CD8-positive, alpha-beta memory T cell (primary cell): ENCODE measurements at places on chromosomes 2 and 18. TPM values are rescaled to one million over a fixed set of nuclear protein-coding genes. Genes with fewer than 3 reads are reported as not detected.
A peak's percentile ranks its signal among the peaks of the same experiment; 100 is the strongest.

DNA sequence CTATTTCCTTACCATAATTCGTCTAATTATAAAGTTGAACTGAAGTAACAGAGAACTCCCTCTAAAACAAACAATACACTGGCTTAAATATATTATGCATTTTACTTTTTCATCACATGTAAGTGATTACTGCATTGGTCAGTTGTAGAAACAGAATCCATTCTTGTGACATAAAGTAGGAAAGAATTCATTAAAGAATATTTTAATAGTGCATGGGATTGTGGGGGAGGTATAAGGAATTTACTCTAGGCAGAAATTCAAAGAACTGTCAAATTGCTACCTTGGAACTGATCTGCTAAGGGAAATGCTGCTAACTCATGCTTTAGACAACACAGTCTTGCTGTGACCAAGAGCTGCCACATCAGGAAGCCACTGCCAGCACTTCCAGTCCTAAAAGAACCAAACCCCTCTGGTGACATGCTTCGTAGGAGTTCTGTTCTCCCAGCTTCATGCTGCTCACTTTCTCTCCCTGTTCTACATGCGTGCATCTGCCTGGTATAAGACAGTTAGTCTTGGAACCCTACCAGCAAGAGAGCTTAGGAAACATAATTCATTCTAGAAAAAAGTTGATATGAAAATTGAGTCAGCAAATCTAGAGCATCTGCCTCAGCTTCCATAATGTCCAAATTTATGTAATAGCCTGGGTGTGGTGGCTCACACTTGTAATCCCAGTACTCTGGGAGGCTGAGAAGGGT is 1137.6 kb upstream of the NXPH2 start:
- no peak for DNase-seq

DNA sequence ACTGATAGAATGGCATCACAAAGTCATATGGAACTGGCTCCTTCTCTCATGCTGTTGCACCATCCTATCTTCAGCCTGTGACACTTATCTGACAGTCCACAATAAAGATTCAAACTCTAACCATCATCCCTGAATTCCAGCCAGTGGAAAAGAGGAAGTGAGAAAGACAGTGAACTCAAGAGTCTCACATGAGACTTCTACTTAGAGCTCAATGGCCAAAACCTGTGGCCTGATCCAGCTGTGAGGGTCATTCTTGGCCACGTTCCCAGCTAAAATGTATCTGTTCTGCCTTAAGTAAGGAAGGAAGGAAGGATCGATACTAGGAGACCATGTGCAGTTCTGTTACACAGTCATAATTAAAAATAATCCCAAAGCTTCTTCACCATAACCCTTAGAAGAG is 73.6 kb downstream of the RND3 start:
- no peak for DNase-seq

- DNase-seq, result no peak
Measured at GRCh38 chr2:47237375-47238334, 82.5 kb upstream of the STPG4 start.

CNDP1 gene
- total RNA-seq, result not detected

DNA sequence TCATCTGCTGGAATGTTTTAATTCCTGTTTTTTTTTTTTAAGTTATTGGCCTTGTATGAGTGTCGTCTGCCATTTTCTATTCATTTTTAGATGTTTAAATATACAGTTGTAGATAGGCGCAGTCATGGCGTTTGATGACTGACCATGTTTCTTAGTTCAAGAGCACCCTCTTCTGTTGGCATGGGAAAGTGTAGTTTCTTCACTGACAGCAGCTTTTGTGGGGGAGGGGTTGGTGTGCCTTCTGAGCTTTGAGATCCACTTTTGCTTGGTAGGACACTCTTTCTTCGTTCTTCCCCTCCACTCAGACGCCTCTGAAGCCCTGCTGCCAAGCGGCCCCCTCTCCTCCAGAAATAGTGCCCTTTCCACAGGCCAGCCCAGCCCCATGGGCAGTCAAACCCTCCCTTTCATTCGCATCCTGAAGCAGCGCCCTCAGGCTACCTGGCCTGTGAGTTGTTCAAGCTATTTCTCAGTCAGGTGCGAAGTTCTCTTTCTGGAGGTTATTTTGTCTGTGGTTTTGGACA is 492.0 kb downstream of the TNS1 start:
- DNase-seq, result no peak

DNA sequence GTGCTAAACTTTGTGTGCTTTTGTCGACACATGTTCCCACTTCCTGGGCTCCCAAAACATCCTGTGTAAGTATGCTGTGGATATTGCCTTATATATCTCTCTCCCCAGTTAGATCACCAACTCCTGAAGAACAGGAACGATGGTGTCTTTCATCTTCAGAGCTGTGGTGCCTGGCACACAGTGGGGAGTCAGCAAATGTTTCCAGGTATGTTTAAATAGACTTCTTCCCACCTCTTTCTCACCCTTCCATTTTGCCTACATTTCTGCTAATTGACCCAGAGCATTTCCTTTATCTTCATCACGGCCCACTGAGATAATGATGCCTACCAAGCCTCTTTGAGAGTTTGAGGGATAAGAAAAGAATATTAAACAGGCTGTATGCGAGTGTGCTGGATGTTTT is 60.7 kb downstream of the RND3 start:
- no peak for DNase-seq

REG1B gene
- total RNA-seq, result not detected

HMSD gene
- 11.4 TPM for total RNA-seq

- no peak for DNase-seq
Measured at GRCh38 chr2:97819754-97820153, 106.4 kb downstream of the ZAP70 start.

GRCh38 chr2:240794178-240794721 is 25.8 kb downstream of the KIF1A start:
- no peak for DNase-seq

DNA sequence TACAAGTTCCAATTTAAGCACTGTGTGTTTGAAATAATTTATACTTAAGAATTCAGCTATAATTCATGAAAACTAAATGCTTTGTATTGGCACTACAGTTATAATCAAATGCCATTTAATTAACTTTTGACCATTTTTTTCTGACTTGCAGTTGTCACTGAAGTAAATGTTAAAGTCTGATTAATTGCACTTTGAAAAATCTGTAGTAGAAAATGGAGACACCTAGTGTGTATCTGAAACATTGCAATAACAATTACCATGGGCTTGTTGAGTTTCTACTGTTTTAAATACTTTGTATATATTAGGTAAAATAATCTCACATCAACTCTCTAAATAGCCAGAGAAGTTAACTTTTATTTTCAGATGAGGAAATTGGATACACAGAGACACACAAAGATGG is 458.6 kb upstream of the FSIP2 start:
- DNase-seq, result no peak

GRCh38 chr2:237509151-237509550 is 22.1 kb downstream of the MLPH start:
- no peak for DNase-seq

DNA sequence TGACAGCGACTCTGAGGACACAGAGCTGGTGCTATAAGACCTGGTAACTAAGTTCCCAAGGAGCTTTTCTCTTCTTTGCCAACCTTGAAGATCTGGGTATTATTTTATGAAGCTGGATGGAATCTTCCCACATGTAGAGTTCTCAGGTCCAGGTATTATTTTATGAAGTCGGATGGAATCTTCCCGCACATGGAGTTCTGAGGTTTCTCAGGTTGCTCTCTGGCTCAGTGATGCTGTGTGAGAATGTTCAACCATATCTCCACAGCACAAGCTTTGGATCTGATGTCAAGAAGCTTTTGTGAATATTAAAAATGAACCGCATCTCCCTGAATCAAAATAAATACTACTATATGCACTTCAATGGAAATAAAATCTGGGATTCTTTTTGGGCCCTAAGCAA is at the start of gene SMIM21:
TSS of gene SMIM21 (minus strand) at position 101 of the 400 bp plus-strand sequence. CDS start 140 bp downstream, outside the sequence.
- no peak for DNase-seq

GRCh38 chr2:203730076-203730729 is 23.8 kb downstream of the CD28 start:
- no peak for DNase-seq

GRCh38 chr2:118994172-118994700 is 52.2 kb downstream of the MARCO start:
- no peak for DNase-seq

DNA sequence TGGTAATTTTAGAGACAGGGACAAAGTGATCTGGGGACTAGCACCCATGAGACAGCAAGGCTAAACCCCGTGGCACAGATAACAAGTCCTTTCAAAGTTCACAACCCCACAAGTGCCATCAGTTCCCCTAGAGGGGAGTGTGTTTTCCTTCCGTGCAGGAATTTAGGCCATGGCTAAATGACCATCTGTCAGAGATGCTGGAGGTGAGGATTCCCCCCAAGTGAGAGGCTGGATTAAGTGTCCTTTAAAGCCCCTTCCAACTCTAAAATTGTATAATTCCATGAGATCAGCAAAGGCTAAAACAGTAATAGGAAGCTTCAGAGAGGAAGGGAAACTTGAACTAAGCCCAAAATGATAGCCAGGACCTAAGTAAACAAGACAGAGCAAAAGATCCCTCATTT is 8.7 kb downstream of the FEZ2 start:
- DNase-seq, result no peak

GRCh38 chr18:55234366-55235093 is 275.3 kb upstream of the CCDC68 start:
- DNase-seq, result peak; percentile 6

- DNase-seq, result no peak
Measured at GRCh38 chr18:55228191-55228590, 268.9 kb upstream of the CCDC68 start.

GRCh38 chr2:149040451-149040850 is 2.0 kb downstream of the LYPD6B start:
- peak; percentile 14 for DNase-seq

- DNase-seq, result no peak
Measured at GRCh38 chr2:85924522-85924921, 35.7 kb upstream of the ST3GAL5 start.

GRCh38 chr2:68193144-68193543 is 35.5 kb downstream of the PNO1 start:
- DNase-seq, result no peak

GRCh38 chr2:237429753-237430152 is 15.8 kb upstream of the COL6A3 start:
- no peak for DNase-seq

- no peak for DNase-seq
Measured at GRCh38 chr2:159086826-159087225, 118.4 kb downstream of the TANC1 start.

PROKR1 gene
- not detected for total RNA-seq

DNA sequence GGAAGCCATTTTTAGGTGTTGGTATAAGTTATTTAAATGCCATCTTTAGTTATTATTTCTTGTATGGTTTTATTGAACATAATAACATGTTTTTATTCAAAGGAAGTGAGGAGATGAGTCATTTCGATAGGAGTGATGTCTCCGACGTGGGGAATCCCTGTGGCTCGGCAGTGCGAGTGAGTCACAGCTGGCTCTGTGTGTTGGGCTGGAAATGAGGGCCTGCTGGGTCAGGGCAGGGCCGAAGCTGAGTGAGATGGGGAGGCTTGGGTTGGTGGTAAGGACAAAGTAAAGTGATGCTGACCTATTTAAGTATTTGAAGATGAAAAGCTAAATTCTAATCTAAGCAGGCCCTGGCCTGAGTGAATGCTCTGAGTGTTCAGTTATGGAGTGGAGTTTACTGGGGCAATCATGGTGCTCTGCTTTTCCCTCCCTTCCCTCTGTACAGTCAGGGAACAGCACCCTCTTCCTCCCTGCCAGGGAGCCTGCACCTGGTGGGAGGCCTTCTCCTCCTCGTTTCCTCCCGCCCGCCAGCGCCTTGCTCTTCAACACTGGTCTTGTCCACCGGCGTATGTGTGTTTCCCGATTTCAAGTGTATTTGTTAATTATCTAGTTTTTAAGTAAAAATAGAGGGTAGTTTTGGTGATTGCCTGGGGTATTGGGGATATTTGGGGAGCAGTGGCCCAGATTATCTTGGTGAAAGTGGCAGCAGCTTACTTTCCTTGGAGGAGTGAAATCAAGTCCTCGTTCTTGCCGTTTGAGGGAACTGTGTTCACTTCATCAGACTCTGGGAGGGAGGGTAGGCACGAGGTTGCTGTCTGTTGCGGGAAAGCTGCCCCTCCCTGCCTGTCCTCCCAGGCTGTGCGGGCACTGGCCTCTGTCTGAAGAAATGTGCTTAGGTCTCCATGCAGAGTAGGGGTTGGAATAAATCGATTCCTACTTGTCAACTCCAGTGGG is 157.0 kb downstream of the LDLRAD4 start:
- peak; percentile 42 for DNase-seq
